Body of pancreas (tissue), 4 donors: ENCODE measurements at places on chromosomes 12 and 14. TPM values are rescaled to one million over a fixed set of nuclear protein-coding genes. Genes with fewer than 3 reads are reported as not detected.

- no peak for DNase-seq
Observed at GRCh38 chr12:127411166-127411915, 855.6 kb upstream of the TMEM132C start.

DNA sequence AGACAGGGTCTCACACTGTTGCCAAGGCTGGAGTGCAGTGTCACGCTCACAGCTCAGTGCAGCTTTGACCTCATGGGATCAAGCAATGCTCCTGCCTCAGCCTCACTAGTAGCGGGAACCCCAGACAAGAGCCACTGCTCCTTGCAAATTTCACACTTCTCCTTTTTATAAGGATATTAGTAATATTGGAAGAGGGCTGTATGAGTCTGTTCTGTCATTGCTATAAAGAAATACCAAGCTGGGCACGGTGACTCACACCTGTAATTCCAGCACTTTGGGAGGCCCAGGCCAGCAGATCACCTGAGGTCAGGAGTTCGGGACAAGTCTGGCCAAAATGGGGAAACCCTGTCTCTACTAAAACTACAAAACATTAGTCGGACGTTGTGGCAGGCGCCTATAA is 12.9 kb upstream of the ORAI1 start:
- no peak for DNase-seq

Gene KCNC2
- 0.26 TPM for total RNA-seq

DNA sequence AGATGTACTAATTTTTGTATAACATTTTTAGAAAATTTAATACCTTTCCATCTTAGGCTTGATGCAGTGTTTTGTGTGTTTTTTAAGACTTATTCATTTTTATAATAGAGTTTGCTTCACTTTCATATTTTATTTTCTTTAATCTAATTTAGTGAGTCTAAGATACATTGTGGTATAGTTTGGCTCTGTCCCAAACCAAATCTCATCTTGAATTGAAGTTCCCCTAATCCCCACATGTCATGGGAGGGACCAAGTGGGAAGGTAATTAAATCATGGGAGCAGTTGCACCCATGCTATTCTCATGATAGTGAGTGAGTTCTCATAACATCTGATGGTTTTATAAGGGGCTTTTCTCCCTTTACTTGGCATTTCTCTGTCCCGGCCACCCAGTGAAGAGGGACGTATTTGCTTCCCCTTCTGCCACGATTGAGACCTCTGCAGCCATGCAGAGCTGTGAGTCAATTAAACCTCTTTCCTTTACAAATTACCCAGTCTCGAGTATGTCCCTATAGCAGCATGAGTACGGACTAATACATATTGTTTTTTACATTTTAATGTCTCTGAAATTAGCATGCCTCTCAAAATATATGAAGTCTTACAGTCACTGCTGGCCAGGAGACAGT is 34.9 kb downstream of the GABARAPL1 start:
- DNase-seq = no peak

DNA sequence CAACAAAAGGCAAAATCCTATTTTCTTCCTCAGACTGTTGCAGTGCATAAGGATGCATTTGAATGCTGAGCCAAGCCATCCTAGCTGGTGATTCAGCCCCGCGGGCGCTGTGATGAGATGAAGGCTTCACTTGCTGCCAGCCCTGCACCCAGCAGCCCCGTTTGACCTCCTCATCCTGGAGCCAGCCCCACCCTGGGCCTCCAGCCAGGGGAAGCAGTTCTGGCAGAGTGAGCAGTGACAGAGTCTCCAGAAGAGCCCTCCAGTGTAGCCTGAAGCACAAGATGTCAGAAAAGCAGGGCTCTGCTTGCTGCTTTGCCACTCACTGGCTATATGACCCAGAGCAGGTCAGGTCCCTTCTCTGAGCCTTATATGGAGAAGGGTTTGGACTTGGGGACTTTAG is 96.2 kb upstream of the HSPB8 start:
- no peak for DNase-seq

GRCh38 chr14:67644428-67644827 is 24.7 kb downstream of the ARG2 start:
- no peak for DNase-seq

GRCh38 chr12:7175493-7175892 is 14.0 kb upstream of the PEX5 start:
- no peak for DNase-seq

Gene INHBC
- not detected for total RNA-seq

GRCh38 chr14:64324461-64324860 is 30.3 kb upstream of the ESR2 start:
- DNase-seq = no peak

DNA sequence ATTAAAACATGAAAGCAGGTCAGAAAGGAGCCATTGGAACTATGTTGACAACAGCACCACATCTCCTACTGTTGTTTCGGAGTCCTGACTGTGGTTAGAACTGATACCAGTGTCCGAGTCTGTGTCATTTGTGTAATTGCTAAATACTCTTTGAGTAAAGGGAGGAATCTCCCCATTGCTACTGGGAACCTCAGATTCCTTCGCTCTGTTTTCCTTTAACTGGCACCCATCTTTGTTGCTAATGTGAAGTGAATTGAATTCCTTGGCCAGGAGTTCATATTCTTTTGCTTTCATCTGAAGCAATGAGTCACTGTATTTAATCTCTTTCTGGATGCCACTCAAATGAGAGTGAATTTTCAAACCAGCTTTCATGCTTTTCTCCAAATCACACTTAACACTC is 31.5 kb downstream of the RASSF9 start:
- DNase-seq = no peak

- no peak for DNase-seq
Observed at GRCh38 chr12:131473741-131474709, 236.9 kb upstream of the SFSWAP start.

- DNase-seq = no peak
Observed at GRCh38 chr14:54489318-54489683, 521 bp upstream of the GMFB start.

Gene CEBPE
- total RNA-seq = not detected

GRCh38 chr14:92414690-92415445 is 91.9 kb downstream of the SLC24A4 start:
- no peak for DNase-seq

Gene KRT3
- total RNA-seq = not detected
